Aorta (tissue), 5 donors: ENCODE measurements at places on chromosomes 7 and 10. TPM values are rescaled to one million over a fixed set of nuclear protein-coding genes. Genes with fewer than 3 reads are reported as not detected.
A peak's percentile ranks its signal among the peaks of the same experiment; 100 is the strongest.

DNA sequence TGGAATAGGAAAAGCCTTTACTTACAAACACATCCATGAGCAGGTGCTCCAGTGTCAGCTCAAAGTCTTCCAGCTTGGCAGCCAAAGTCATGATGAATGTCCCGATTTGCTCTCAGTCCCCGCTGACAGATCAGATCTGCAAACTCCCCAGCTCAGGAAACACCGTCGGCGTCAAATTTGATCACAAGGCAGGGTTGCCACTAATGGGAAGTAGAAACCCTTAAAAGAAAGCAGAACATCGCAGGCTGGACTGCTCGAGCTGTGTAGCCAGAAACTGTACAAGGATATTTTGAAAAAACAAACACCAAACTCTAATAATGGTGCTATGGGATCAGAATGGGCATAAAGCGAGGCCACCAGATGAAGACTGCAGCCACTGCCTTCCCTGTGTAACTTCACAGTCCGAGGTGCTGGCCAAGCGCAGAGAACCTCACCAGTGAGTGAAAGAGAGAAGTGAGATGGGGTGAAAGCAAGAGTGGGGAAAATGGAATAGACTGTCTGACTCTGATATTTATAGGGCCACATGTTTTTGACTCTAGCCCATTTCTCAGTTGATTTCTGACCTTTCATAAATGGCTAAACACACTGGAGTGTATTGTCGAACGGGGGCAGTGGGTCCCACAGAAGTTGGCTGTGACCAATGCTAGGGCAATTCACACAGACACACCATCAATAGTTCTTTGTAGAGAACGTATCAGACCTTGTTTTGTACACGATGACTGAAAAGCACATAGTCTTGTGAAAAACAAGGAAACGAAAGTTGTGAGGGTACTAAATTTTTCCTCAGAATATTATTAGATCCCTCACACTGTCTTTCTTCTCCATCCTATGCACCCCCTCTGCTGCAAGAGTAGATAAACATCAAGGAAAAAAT, 306.2 kb downstream of the FRMD4A start:
- DNase-seq = no peak
- no peak overlapping the region for H3K4me3 ChIP-seq
- H3K27me3 ChIP-seq = peaks cover 3% of the 10 kb centered on the region
- H3K27ac ChIP-seq = no peak overlapping the region
- H3K4me1 ChIP-seq = no peaks in the 10 kb centered on the region

GRCh38 chr10:58435297-58435985, 50.2 kb downstream of the TFAM start:
- no peak overlapping the region for H3K4me3 ChIP-seq
- DNase-seq = peak; percentile 81
- H3K27me3 ChIP-seq = no peaks in the 10 kb centered on the region
- no peak overlapping the region for H3K27ac ChIP-seq

GRCh38 chr7:121020249-121020988, 31.9 kb downstream of the CPED1 start:
- no peak overlapping the region for H3K27ac ChIP-seq
- H3K27me3 ChIP-seq = no peaks in the 10 kb centered on the region
- no peak overlapping the region for H3K4me3 ChIP-seq
- DNase-seq = no peak

GRCh38 chr7:1748076-1748838, 78.2 kb downstream of the ELFN1 start:
- H3K27ac ChIP-seq = no peak overlapping the region
- no peak for DNase-seq
- H3K4me3 ChIP-seq = no peak overlapping the region
- H3K36me3 ChIP-seq = no peaks in the 10 kb centered on the region

DNA sequence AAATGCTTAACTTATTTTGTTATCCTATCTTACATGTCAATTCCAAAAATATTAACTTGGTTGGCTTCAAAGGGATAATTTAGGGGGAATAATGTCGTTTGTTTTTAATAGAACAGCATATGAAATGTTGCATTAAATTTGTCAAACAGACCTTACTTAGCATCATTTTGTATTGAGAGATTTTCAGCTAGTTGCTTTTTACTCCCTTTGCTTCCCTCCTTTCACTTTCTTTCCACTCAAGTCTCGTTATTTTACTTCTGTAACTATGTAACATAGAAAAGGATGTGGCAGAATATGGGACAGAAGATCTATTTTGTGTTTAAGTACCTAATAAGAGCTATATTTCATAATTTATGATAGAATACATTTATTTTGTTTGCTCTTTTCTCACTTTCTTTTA, 2.6 kb downstream of the PHYHIPL start:
- H3K36me3 ChIP-seq = no peaks in the 10 kb centered on the region
- no peaks in the 10 kb centered on the region for H3K27me3 ChIP-seq
- no peak overlapping the region for H3K4me3 ChIP-seq
- peaks cover 1% of the 10 kb centered on the region for H3K4me1 ChIP-seq
- DNase-seq = no peak

- no peak for DNase-seq
- H3K36me3 ChIP-seq = no peaks in the 10 kb centered on the region
- H3K4me1 ChIP-seq = no peaks in the 10 kb centered on the region
- no peaks in the 10 kb centered on the region for H3K27me3 ChIP-seq
Measured at GRCh38 chr7:79084423-79084822, 369.0 kb downstream of the MAGI2 start.

- H3K4me3 ChIP-seq = no peak overlapping the region
- no peak overlapping the region for H3K27ac ChIP-seq
- H3K27me3 ChIP-seq = no peaks in the 10 kb centered on the region
Measured at GRCh38 chr7:54946271-54946670, 72.5 kb upstream of the EGFR start.

DNA sequence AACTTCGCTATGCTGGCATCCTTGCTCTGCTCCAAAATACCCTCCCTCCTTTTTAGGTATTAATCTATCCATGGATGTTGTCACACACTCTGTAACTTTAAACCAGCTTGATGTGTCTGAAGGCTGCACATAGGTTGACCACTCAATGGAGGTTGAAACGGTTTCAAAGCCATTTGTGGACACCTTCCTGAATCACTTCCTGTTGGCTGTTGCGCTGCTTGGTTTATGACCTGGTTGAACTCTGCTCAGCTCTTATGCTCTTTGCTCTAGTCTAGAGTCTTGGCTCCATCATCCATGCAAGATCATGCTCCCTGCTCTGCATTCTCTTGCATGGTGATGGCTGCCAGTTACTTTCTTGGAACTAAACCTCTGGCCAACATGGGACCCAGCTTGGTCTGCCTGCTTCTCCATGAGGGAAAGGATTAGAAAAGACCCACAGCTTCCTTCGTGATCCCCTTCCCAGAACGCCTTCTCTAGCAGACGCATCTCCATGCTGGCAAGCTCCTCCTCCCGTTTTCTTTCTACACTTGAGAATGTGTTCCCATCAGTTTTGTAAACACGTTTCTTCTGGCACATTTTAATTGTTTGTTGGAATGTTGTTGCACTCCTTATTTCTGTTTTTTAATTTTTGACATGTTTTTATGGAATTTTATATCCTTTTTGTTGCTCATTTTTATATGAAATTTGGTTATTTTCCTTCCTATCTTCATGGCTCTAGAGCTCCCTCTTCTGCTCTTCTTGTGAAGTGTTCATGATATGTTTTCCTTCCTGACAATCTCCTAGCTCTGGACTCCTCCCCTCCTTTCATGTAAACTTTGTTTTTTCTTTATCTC, 149.8 kb downstream of the XPNPEP1 start:
- H3K4me1 ChIP-seq = no peaks in the 10 kb centered on the region
- H3K27ac ChIP-seq = no peak overlapping the region

DNA sequence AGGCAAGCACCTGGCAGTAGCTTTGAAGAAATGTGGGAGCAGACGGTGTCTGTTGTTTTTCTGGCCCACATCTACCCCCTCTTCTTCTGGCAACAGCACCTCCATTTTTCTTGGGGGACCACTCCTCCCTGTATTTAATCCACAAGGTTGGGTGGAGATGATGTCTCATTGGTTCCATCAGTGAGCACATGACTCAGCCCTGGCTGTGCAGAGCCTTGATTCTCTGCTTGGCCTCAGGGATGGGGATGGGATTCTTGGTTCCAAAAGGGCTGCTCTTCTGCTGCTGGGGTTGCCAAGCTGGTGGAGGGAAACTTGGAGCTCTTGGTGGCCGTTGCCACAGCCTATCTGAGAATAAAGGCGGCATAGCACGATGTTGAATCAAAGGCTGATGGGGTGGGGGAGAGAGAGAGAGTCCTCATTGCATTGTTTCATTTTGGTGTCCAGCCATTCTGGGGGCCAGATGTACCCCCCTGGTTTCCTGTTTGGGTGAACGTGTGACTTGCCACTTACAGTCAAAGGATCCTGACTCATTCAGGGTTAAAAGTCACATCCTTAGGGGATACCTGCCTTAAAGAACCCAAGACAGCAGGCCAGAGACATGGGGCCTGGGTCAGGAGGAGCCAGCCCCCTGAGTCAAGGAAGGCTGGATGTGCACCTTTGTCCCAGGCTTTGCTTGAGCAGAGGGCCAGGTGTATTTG, 25.9 kb downstream of the GRK5 start:
- no peaks in the 10 kb centered on the region for H3K36me3 ChIP-seq
- peaks cover 8% of the 10 kb centered on the region for H3K4me1 ChIP-seq
- DNase-seq = no peak

AGMO gene
- total RNA-seq = 1.3 TPM

IFIT1B gene
- 0.87 TPM for total RNA-seq

SBDS gene
- 242 TPM for total RNA-seq

HMX2 gene
- total RNA-seq = not detected
